ENCODE measurements at places on chromosomes 2 and 18. TPM values are rescaled to one million over a fixed set of nuclear protein-coding genes. Genes with fewer than 3 reads are reported as not detected.

- no peak for DNase-seq
These were observed 3.2 kb upstream of the FAM98A start for GRCh38 chr2:33602201-33602830.

DNA sequence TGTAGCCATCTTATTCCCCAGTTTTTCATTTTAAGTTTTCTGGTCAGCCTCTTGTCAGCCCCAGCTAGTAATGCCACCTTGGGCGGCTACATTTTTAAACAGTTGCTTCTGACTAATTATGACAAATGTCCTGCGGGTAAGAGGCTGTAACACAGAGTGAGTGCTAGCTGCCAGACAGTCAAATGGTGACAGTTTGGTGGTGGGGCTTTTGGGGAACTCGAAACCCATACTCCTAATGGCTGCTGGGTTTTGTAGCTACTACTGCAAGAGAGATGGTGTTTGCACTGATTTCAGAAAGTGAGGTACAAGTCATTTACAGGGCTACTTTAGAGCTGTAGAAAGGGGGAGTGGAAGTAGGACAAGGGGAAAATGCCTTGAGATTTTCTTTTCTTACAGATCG lies 48.2 kb downstream of the ZCCHC2 start:
- DNase-seq = no peak

- DNase-seq = no peak
These were observed 143.8 kb downstream of the HAUS1 start for GRCh38 chr18:46247942-46248341.

GRCh38 chr2:168526641-168527040 lies 70.6 kb downstream of the CERS6 start:
- no peak for DNase-seq

Gene ACVR1C
- not detected for polyA plus RNA-seq

Gene MAP2
- 16.3 TPM for polyA plus RNA-seq

- no peak for DNase-seq
These were observed 181.2 kb downstream of the THADA start for GRCh38 chr2:43414586-43415135.

GRCh38 chr2:28445448-28446258 lies 50.2 kb upstream of the PLB1 start:
- no peak for DNase-seq

DNA sequence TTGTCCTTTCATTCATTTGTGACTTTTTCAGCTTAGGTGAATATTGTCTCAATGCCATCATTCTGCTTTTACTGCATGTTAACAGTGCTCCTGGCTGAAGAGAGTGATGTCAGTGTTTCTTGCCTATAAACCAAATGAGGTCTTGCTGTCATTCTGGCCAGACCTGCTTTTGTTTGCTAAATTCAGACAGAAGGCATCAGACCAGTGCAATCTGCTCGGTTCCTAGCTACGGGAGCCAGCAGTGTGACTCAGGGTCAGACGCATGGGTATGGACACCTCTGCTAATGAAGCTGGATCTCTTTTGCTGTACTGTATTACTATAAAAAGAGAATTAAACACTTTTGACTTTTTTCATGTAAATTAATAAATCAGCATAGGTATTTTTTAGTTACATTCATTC lies 178.9 kb downstream of the TMEM182 start:
- DNase-seq = no peak

- DNase-seq = no peak
These were observed 12.3 kb downstream of the SFT2D3 start for GRCh38 chr2:127713562-127713961.

GRCh38 chr2:234771980-234772732 lies 179.7 kb upstream of the SH3BP4 start:
- DNase-seq = peak; percentile 44

DNA sequence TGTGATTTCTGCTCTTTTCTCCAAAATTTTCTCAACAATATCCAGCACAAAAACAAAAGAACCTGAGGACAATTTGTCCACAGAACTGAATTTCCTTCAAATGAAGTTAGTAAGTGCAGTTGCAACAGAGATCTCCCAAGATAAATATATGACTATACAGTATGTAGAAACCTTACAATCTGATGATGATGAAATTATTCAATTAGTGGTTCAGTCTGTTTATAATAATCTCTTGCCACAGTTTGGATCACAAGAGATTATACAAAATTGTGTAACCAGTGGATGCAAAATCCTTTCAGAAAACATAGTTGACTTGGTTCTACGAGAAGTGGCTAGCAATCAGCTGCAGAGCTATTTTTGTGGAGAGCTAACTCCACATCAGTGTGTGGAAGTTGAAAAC lies 68.7 kb downstream of the FSIP2 start:
- DNase-seq = no peak

DNA sequence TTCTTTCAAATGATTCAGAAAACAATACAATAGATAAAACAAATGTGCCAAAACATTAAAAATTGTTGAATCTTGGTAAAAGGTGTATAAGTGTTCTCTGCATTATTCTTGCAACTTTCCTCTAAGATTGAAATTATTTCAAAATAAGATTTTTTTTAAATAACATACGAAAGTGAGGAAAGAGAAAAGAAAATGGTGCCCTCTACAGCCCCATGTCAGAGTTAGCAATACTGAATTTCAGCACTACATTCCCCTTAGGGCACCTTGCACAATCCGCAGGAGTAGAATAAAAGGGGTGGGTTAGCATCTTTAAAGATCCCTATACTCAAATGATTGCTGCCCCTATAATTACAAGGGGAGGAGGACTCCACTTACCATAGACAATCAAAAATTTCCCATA lies 433.7 kb downstream of the BCL11A start:
- no peak for DNase-seq

- no peak for DNase-seq
These were observed 2.7 kb upstream of the SLC23A3 start for GRCh38 chr2:219172231-219173154.

Data from muscle of arm (tissue), 14 donors.